Activated CD4-positive, alpha-beta T cell treated with anti-CD3 and anti-CD28 coated beads, Interleukin-2, amount 50 U/mL, for 48 hours (primary cell): ENCODE measurements at places on chromosomes 6 and 20.

- no peak for DNase-seq
Observed at GRCh38 chr20:46563170-46563859, 12.9 kb upstream of the OCSTAMP start.

DNA sequence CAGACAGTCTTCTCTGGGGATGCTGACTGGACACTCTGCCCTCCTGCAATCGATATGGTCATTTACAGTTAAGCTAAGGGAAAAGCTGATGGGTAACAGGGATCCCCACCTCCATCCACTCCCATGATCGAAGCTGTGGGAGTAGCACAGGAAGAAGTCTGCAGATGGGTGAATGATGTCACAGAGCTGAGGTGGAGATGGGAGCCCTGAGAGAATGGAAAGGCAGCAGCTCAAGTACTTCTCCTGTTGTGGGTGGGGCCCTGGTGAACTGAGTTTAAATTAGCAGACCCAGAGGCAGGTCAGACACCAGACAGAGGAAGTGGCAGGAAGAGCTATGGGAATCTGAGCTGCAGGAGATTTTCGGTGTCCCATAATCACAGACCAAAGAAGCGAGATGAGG is 29.0 kb downstream of the HDGFL1 start:
- no peak for DNase-seq

DNA sequence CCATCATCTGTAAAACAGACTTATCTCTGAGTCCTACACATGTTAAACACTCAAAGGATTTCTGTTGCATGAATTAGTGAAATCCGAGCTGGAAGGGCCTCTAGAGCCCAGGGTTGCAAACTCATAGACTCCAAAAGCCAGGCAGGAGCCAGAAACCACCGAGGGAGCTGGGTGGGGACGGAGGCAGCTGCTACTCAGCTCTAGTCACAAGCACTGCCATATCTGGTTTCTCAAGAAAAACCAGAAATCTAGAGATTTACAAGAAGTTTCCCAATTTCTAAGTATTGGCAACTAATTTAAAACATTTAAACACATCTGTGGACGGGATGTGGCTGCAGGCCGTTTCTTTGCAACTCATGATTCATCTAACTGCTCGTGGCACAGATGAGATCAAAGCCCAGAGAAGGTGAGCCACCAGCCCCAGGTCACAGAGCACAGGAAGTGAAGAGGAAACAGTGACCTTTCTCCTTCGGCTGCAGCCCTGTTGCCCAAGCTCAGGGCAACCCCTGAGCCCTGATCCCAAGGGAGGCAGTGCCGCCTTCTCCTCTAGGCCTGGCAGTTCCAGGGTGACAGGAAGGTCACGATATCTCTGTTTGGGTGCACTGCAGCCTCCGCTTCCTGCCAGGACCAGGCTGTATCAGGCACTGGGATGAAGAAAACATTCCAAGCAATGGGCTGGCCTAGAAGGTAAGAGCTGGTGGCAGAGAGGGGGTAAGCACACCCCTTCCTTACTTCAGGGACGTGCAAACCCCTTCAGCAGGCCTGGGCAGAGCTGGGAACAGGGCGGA is 26.4 kb upstream of the PTGIS start:
- peak; percentile 80 for DNase-seq

DNA sequence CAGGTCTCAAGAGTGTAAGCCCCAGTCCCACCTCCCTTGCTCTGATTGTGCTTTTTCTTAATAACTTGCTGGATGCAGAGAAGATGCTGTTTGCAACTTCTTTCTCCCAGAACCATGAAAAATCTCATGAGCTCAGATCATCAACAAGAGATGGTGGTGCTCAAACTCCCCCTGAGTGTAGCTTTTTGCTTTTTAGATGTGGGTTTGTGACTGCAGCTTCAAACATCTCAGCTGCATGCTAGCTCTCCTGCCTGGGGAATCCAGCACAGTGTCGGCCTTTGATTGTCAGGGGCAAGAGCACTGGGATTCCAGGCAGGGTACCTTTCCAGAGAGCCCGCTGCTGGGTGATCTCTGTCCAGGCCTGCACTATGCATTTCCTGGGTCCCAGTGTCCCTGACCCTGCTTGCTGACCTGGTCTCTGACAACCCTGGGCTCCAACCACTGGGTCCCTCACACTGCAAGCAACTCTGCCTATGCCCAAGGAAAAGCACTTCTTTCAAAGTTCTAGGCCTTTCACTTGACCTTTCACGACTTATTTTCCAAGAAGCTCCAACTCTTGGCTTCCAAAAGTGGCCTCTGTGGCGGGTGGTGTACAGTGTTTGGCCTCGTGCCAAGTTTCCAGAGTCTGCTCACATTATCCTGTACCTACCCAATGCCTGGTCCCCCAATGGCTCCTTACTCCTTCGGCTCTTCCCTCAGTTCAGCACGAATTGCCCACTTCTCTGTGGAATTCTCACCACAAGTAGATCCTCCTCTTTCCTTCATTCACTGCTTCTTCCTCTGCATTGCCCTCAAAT is 69.7 kb upstream of the LY86 start:
- DNase-seq, result no peak

GRCh38 chr20:36094497-36094896 is 60.0 kb upstream of the EPB41L1 start:
- no peak for DNase-seq

DNA sequence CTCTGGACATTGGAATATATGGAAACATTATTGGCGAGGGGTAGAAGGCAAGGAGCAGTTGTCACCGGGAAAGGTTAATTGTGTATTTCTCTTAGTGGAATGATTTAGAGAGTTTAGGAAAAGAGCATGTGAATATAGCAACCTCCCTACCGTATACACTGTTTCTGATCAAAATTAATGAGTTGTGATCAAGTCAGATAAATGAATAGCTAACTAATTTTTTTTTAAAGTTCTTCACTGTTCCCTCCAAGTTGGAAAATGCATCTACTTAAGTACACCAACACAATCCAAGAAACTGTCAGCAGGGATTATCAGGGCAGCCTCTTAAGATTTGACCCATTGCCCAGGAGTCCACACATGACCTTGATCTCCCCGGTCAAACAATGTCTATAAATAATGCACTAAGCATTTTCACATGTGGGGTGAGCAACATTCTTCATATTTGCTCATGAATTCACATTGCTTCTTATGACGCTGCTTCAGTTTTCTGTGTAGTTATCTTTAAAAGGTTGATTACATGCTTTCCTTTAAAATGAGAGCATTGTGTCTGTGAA is 680.8 kb upstream of the NRSN1 start:
- no peak for DNase-seq

- no peak for DNase-seq
Observed at GRCh38 chr6:124996411-124996810, 34.2 kb downstream of the RNF217 start.

DNA sequence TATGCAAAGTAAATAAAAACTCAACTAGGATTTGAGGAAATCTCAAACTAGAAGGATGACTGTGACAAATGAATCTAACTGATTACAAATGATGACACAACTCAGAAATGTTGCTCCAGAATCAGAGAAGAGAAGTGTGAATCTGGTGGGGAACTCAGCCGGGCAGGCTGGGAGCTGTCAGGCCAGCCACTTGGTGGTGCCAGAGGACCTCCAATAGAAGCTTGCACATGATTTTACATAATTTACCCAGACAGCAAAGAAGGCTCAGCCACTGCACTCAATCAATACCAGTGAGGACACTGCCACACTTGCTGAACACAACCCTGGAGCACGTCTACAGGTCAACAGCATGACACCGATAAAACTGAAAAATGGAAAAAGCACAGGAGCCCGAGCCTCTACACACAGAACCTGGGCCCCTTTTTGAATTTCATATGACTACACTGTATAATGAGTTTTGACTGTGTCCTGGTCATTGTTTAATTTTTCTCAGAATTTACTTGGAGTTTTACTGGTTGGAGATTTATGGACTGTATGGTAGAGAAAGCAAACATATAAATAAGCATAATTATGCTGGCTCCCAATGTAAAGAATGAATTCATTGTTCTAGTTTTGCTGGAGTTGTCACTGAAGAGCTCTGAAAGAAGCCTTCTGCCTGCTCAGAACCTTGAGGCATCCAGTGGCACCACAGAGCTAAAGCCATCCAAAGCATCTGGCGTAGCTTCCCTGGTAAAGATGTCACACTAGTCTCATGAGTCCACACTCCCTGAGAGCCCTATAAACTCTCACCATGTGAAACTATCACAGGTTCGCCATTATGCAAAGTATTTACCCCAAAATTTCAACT is 296.5 kb downstream of the THBS2 start:
- DNase-seq, result peak; percentile 50

- peak; percentile 25 for DNase-seq
Observed at GRCh38 chr20:41617059-41617901, 897 bp downstream of the CHD6 start.

DNA sequence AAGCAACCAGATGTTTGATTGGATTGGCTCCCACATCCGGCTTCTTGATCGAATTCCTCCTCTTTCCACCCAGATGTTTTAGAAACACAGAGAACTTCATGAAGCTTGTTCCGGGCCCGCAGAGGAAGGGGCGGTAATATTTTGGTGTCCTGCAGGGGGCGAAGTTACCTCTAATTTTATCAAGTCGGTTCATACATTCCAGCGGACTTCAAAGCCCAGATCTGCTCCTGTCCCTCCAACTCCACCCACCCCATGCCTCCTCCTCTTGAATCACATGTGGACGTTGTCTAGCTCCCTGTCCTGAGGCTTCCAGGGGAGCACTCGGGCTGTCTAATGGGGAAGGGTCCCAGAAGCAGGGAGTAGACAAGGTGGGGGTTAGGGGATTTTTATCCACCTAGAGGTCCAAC is 2.9 kb upstream of the BMP6 start:
- DNase-seq, result peak; percentile 75

- no peak for DNase-seq
Observed at GRCh38 chr20:35232575-35232974, 6.1 kb downstream of the MMP24 start.

- DNase-seq, result peak; percentile 73
Observed at GRCh38 chr6:37155394-37156312, 14.3 kb upstream of the PIM1 start.

- DNase-seq, result no peak
Observed at GRCh38 chr6:40672087-40672486, 84.9 kb upstream of the LRFN2 start.

DNA sequence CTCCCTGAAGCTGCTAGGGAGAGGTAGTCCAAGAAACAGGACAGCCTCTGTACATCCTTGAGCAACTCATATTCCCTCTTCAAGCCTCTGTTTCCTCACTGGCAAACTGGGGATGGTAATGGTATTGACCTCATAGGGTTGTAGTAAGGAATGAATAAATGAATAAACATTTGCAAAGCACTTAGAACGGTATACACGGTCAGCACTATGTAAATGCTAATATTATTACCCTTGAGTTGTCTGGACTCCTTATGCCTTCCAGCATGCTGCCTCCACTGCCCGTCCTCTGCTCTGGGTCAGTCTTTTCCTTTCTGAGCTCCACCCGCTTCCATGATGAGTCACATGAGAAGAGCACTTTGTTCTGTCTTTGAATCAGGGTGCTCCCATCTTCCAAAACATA is 50.6 kb downstream of the KHDC1L start:
- DNase-seq, result no peak

- DNase-seq, result no peak
Observed at GRCh38 chr20:48395816-48396546, 431.8 kb downstream of the PREX1 start.

DNA sequence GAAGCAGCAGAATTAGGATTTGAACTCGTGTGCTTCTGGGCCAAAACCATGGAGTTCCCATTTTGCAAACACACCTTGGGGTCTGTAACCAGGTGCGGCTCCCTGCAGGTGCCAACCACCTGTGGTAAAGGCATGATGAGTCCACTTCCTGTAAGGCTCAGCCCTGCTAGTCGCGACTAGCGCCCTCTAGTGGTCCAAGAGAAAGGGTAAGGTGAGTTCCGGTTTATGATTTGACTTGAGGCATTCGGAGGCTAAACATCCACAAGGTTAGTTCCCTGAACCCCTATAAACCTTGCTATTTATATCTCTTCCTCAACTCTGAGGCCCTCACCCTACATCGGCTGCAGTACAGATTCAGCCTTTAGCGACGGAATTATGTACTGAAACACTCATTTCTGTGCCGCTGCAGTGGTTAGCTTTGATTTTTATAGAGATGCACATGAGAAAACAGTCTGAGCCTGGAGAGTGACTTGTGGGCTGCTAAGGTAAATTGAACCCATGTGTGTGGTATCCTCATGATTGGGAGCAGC is 173.4 kb downstream of the PLCB1 start:
- peak; percentile 66 for DNase-seq

DNA sequence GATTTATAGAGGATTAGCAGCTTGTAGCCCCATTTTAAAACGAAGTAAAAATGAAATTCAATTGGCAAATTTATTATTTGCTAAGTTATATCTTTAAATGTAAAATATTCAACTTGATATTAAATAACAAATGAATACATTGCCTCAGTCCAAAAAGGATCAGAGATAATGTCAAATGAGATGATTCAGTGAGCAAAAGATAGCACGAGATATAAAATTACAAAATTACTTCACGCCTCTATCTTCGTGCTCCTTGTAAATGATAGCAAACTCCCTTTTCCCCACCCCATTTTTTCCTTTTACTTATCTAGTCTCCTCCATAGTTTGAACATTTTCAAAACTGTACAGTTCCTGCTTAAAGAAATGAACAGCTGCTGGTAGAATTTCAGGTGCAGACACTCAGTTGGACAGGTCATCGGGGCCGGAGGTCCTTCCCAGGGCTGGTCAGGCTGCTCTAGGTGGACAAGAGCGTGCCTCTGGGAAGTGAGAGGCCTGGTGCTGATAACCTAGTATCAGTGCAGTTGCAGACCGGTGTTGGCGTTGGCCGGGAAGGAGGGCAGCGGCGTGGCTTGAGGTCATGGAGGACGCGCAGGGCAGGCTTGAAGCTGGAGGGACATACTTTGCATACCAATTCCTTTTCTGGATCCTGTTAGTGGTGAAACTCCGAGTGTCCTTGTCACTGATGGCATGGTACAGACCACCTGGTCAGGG is 83.9 kb downstream of the CDC5L start:
- DNase-seq, result no peak

- DNase-seq, result no peak
Observed at GRCh38 chr6:33276581-33276863, 401 bp upstream of the B3GALT4 start.

GRCh38 chr6:1872649-1873131 is 263.0 kb downstream of the FOXC1 start:
- no peak for DNase-seq

- no peak for DNase-seq
Observed at GRCh38 chr6:131001111-131001736, 61.8 kb downstream of the EPB41L2 start.

DNA sequence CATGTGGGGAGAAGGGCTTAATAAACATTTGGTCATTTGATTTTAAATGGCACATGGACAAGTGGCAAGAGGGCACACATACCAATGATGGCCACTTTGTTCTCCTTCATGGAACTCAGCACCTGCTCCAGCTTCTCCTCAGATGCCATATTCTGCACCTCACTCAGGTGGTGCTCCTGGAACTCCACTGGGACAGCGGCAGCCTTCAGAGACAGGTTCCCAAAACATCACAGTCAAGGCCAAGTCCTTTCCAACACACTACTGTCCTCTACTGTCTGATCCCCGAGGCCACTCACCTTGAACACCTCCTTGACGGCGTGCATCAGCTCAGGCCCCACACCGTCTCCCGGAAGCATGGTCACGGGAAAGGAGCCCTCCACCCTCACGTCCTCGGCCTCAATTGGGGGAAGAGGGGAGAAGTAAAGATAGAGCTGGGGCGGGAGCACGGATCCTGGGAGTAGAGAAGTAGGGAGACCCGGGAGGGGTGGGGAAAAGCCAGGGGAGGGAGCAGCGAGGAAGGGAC is 591 bp downstream of the IDH3B start:
- DNase-seq, result no peak

GRCh38 chr6:41579088-41579610 is 33.0 kb downstream of the FOXP4 start:
- no peak for DNase-seq
